Neural crest cell (in vitro differentiated cells): ENCODE measurements at places on chromosomes 5 and 9.

DNA sequence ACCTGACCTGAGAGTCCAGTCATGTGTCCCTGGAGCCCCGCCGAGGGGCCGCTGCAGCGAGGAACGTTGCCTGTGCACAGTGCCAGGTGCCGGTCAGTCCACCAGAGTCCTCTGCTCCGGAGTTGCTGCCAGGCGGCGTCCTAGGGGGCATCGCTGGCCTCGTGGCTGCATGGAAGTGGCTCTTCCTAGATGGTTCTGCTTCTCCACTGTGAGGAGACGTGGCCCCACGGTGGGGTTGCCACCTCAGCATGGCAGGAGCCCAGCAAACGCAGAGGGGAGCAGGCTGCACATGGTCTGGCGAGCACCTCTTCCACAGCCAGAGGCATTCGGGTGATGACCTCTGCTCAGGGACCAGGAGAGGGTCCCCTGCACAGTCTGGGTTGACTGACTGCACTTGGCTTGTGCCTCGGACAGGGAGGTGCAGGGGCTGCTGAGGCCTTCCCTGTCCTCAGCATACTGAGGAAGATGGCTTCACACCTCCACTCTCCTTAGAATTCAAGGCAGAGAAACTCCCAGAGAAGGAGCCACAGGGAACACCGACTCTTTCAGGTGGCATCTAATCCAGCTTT lies 25.9 kb upstream of the POMT1 start:
- DNase-seq = no peak
- H3K27me3 ChIP-seq = peaks cover 3% of the 10 kb centered on the region
- peak overlapping the region; percentile 23 for H3K4me3 ChIP-seq
- peaks cover 23% of the 10 kb centered on the region for H3K36me3 ChIP-seq
- no peaks in the 10 kb centered on the region for H3K4me1 ChIP-seq

GRCh38 chr5:142245786-142246185 lies 79.0 kb downstream of the SPRY4 start:
- peak overlapping the region; percentile 91 for H3K27ac ChIP-seq
- H3K4me3 ChIP-seq = no peak overlapping the region
- DNase-seq = no peak
- H3K27me3 ChIP-seq = no peaks in the 10 kb centered on the region

DNA sequence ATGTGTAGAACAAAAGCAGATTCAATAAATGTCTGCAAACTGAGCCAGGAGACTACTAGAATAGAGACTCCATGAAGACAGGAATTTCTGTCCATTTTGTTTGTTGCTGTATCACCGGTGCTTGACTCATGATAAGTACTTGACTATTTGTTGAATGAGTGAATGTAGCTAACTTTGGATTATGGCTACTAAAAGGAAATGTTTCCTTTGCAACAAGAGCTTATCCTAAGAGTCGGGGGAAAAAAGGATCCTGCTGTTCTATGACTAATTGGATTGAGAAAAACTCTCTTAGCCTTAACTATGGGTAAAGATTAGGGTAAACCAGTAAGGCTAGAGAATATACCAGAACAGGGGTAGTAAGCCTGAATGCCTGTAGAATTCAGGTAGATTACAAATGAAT lies 3.5 kb downstream of the PAIP1 start:
- H3K4me3 ChIP-seq = no peak overlapping the region
- H3K27ac ChIP-seq = no peak overlapping the region

GRCh38 chr5:96320797-96321196 lies 112.3 kb downstream of the PCSK1 start:
- no peaks in the 10 kb centered on the region for H3K36me3 ChIP-seq
- no peak overlapping the region for H3K27ac ChIP-seq
- H3K4me1 ChIP-seq = no peaks in the 10 kb centered on the region
- no peak overlapping the region for H3K4me3 ChIP-seq
- no peaks in the 10 kb centered on the region for H3K27me3 ChIP-seq

GRCh38 chr9:31912636-31913035 lies 471.8 kb upstream of the ACO1 start:
- H3K27me3 ChIP-seq = no peaks in the 10 kb centered on the region
- H3K36me3 ChIP-seq = no peaks in the 10 kb centered on the region
- H3K4me3 ChIP-seq = no peak overlapping the region
- H3K4me1 ChIP-seq = peaks cover 4% of the 10 kb centered on the region

- H3K36me3 ChIP-seq = peaks cover 40% of the 10 kb centered on the region
- no peaks in the 10 kb centered on the region for H3K4me1 ChIP-seq
- H3K4me3 ChIP-seq = no peak overlapping the region
- H3K27me3 ChIP-seq = no peaks in the 10 kb centered on the region
- DNase-seq = no peak
Observed at GRCh38 chr9:89036383-89036782, 45.1 kb downstream of the S1PR3 start.
